ENCODE measurements at places on chromosomes 6 and 20. TPM values are rescaled to one million over a fixed set of nuclear protein-coding genes. Genes with fewer than 3 reads are reported as not detected.

Gene EEF1E1
- total RNA-seq = 24.0 TPM

Gene HLA-F
- 1.4 TPM for total RNA-seq

Gene ENPP5
- 4.7 TPM for total RNA-seq

Gene ASIP
- total RNA-seq = not detected

Gene VARS1
- 25.6 TPM for total RNA-seq

Gene HMGN3
- total RNA-seq = 44.6 TPM

Gene MAD2L1BP
- total RNA-seq = 22.3 TPM

Gene TCF15
- 0.47 TPM for total RNA-seq

Gene MEA1
- total RNA-seq = 27.8 TPM

Gene SPEF1
- 0.16 TPM for total RNA-seq

Gene PTK6
- total RNA-seq = 0.16 TPM

Gene NHSL1
- total RNA-seq = 69.6 TPM
